Activated T-cell treated with anti-CD3 and anti-CD28 coated beads, Interleukin-2, amount 50 U/mL, for 72 hours (primary cell): ENCODE measurements at places on chromosomes 12 and 14. TPM values are rescaled to one million over a fixed set of nuclear protein-coding genes. Genes with fewer than 3 reads are reported as not detected.

DNA sequence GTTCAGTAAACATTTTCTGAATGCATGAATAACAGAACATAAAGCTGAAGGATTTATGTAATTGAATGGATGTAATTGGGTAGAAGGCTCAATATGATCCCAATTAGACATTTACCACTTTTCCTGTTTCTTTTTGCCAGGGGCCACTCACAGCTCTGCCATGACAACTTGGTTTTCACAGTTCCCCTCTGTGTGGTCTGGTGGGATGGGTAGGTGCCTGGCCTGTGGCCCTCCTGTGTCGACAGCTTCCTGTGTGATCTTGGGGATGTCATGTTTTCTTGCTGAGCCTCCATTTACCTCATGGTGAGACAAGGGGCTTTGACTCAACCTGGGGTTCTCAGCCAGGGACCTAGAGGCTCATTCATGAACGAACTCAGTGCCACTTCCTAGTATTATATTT lies 12.6 kb upstream of the SERPINA10 start:
- peaks cover 14% of the 10 kb centered on the region for H3K27me3 ChIP-seq
- H3K4me3 ChIP-seq, result no peak overlapping the region
- H3K4me1 ChIP-seq, result no peaks in the 10 kb centered on the region
- DNase-seq, result no peak
- no peak overlapping the region for H3K27ac ChIP-seq

- H3K36me3 ChIP-seq, result no peaks in the 10 kb centered on the region
- no peak for DNase-seq
- no peaks in the 10 kb centered on the region for H3K27me3 ChIP-seq
- peaks cover 18% of the 10 kb centered on the region for H3K4me1 ChIP-seq
- peak overlapping the region; percentile 73 for H3K27ac ChIP-seq
- peak overlapping the region; percentile 43 for H3K4me3 ChIP-seq
Observed at GRCh38 chr12:24425601-24425970, 476.1 kb upstream of the SOX5 start.

DNA sequence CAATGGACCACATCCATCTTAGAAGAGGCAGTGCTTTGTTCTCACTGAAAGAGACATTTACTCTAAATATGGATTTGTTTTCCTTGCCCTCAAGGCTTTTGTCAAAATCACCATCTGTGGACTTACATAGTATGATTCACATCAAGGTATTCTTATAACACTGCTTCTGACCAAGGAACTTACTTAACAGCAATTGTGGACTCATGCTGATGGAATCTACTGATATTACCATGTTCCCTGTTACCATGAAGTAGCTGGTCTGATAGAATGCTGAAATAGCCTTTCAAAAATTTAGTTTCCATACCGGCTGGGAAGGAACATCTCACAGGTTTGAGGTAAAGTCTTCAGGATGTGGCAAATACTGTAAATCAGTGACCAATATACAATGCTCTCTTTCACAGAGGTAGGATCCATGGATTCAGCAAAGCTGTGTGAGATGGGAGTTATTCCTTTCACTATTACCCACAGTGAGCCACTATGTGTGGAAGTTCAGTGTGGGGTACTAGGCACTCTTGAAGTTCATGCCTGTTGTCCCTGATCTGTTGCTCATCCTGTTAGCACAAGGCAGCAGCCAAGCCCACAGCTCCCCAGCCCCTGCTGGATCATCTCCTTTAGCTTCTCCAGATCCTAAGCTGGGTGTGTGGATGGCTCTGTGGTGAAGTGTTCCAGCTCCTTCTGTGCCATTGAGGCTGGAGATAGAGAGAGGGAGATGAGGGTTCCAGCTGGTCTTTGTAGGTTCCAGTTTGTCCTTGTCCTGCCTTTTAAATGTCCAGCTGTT lies 126.4 kb downstream of the ATP23 start:
- no peaks in the 10 kb centered on the region for H3K27me3 ChIP-seq
- no peak for DNase-seq
- no peaks in the 10 kb centered on the region for H3K4me1 ChIP-seq
- H3K36me3 ChIP-seq, result no peaks in the 10 kb centered on the region
- no peak overlapping the region for H3K27ac ChIP-seq

DNA sequence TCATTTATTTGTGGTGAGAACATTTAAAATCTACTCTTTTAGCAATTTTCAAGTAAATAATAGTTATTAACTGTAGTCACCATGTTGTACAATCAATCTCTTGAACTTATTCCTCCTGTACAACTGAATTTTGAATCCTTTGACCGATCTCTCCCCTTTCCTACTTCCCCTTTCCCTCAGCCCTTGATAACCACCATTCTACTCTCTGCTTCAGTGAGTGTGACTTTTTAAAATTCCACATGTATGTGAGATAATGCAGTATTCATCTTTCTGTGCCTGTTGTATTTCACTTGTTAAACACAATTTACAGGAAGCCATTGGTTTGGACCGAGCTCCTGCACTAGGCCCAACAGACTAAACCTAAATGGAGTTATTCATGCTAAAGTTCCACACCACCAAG lies 458.9 kb upstream of the PDE3A start:
- H3K36me3 ChIP-seq, result no peaks in the 10 kb centered on the region
- DNase-seq, result no peak
- H3K4me1 ChIP-seq, result peaks cover 8% of the 10 kb centered on the region
- no peak overlapping the region for H3K4me3 ChIP-seq
- H3K27me3 ChIP-seq, result no peaks in the 10 kb centered on the region
- no peak overlapping the region for H3K27ac ChIP-seq

DNA sequence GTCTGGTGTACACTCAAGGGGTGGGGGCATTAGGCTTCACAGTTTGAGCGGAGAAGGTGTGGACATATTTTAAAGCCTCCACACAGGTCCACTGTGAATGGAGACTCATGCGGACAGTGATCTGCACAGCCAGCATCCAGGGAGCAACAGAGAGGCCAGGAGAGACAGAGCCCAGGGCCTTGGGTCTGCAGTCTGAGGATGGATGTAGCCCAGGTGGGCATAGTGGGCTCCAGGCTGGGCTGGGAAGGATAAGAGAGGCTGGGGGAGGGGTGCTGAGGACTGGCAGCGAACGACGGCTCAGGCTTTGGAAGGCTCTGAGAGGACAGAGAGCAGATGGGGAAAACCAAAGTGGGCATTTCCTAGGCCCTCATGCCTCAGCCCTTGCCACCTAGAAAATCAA lies 128.8 kb downstream of the PAPOLA start:
- no peak for DNase-seq
- H3K4me3 ChIP-seq, result no peak overlapping the region
- peaks cover 4% of the 10 kb centered on the region for H3K27me3 ChIP-seq
- no peaks in the 10 kb centered on the region for H3K36me3 ChIP-seq
- H3K27ac ChIP-seq, result no peak overlapping the region
- H3K4me1 ChIP-seq, result no peaks in the 10 kb centered on the region

DNA sequence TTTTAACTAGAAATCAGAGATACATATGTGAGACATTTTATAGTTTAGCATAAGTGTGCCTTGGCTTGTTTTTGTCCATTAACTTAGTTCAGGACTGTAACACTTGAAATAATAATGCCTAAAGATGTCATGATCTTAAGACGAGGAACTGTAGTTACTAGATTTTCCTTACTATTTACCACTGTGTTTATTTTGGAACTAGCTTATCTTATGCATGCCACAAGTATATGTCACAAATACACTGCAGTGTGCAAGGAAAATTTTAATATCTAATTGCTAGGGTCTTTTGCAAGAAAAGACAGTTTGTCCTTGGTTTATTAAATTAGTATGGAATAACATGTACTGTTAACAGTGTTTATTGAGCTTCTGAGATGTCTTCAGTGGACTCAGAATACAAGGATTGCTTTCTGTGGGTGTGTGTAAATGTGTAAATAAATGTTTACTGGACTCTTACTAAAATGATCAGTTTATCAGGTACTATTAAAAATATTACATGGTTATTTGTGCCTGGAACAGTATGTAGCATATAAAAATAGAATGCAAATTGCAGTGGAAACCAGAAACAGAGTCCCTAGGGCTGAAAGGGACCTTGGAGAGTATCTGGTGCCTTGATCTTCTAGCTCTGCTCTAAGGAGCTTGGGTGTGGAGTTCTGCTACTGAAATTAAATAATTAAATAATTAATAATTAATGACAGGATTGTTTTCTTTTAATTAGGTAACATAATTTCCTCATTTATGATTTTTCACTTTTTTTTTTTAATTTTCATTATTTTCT lies 58.1 kb downstream of the FGD4 start:
- no peak overlapping the region for H3K27ac ChIP-seq
- no peak overlapping the region for H3K4me3 ChIP-seq
- no peaks in the 10 kb centered on the region for H3K4me1 ChIP-seq
- H3K36me3 ChIP-seq, result no peaks in the 10 kb centered on the region
- no peaks in the 10 kb centered on the region for H3K27me3 ChIP-seq

DNA sequence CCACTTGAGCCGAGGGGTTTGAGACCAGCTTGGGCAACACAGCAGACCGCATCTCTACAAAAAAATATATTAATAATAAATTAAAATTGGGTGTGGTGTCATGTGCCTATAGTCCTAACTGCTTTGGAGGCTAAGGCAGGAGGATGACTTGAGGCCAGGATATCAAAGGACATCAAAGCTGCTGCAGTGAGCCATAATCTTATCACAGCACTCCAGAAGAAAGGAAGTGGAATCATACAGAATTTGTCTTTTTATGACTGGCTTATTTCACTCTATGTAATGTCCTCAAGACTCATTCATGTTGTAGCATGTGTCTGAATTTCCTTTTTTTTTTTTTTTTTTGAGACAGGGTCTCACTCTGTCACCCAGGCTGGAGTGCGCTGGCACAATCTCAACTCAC lies 43.9 kb upstream of the NUDT4 start:
- no peak overlapping the region for H3K27ac ChIP-seq
- H3K4me1 ChIP-seq, result no peaks in the 10 kb centered on the region
- DNase-seq, result no peak
- H3K4me3 ChIP-seq, result no peak overlapping the region
- H3K36me3 ChIP-seq, result no peaks in the 10 kb centered on the region

- no peak overlapping the region for H3K27ac ChIP-seq
- H3K27me3 ChIP-seq, result peaks cover 22% of the 10 kb centered on the region
- H3K4me1 ChIP-seq, result no peaks in the 10 kb centered on the region
- no peaks in the 10 kb centered on the region for H3K36me3 ChIP-seq
- DNase-seq, result no peak
Observed at GRCh38 chr12:91333966-91334365, 151.3 kb upstream of the DCN start.

DNA sequence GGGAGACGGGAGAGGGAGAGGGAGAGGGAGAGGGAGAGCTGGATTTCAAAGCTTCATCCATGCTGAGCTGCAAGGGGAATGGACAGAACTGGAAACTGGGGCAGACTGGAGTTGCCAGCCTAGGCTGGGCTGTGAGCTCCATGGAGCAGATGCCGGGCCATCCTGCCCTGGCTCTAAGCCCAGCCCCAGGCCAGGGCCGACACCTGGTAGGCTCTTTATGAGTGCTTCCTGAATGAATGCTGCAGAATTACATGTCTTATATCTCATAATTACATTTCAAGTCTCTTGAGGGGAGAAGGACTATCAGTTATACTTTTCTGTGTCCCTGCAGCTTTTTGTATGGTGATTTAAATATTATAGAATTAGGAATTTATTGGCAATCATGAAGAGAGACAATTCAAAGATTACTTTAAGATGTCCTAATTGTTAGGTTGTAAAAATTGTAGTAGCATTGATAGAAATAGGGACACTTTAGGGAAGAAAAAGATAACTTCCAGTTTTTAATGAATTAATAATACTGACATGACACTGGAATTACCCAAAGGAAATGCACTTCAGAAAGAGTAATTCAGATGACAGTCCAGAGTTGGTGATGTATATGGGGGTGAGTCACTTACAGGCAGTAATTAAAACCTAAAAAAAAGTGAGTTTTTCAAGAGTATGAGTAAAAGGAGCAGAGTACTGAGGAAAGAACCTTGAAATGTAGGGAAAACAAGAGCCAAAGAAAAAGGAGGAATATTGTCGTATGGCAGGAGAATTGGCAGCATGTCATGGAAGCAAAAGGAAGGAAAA lies 29.0 kb downstream of the SCYL2 start:
- no peaks in the 10 kb centered on the region for H3K4me1 ChIP-seq
- no peaks in the 10 kb centered on the region for H3K27me3 ChIP-seq
- peaks cover 8% of the 10 kb centered on the region for H3K36me3 ChIP-seq
- DNase-seq, result no peak
- H3K27ac ChIP-seq, result peak overlapping the region; percentile 22
- H3K4me3 ChIP-seq, result no peak overlapping the region

- H3K4me3 ChIP-seq, result no peak overlapping the region
- no peak for DNase-seq
- no peaks in the 10 kb centered on the region for H3K27me3 ChIP-seq
Observed at GRCh38 chr12:112239881-112240280, 114.5 kb downstream of the TRAFD1 start.

DNA sequence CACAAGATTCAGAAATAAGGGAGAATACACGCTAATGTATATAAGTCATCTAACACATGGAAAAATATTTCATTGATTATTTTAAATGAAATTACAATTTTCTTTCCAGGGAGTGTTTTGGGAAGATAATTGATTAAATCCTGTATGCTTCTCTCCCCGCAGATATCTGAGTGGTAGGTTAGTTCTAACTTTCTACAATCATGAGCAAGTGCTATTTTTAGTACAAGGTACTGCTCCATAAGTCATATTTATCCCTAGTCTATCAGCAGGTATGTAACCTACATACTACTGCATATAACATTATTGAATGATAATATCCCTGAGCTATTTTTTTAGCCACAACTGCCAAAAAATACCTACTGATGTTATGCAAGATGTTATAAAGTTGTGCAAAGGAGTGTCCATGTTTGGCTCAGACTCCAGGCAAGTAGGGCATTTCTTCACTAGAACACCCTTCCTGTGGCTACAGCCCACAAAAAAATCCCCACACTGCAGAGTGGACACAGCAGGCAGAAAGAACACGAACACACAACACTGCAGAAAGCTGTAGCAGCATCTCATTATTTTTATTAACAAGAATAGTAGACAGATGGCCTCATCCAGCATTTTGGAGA lies 87.0 kb downstream of the SEC23A start:
- no peaks in the 10 kb centered on the region for H3K4me1 ChIP-seq
- H3K27me3 ChIP-seq, result no peaks in the 10 kb centered on the region
- no peaks in the 10 kb centered on the region for H3K36me3 ChIP-seq
- DNase-seq, result no peak

- no peaks in the 10 kb centered on the region for H3K27me3 ChIP-seq
- no peak for DNase-seq
- peaks cover 5% of the 10 kb centered on the region for H3K4me1 ChIP-seq
- no peak overlapping the region for H3K4me3 ChIP-seq
- H3K36me3 ChIP-seq, result no peaks in the 10 kb centered on the region
Observed at GRCh38 chr14:98070536-98070935, 1201.5 kb downstream of the BCL11B start.

GRCh38 chr12:22916815-22917214 lies 291.8 kb downstream of the ETNK1 start:
- no peak overlapping the region for H3K27ac ChIP-seq
- H3K27me3 ChIP-seq, result no peaks in the 10 kb centered on the region
- no peaks in the 10 kb centered on the region for H3K36me3 ChIP-seq
- H3K4me3 ChIP-seq, result no peak overlapping the region

DNA sequence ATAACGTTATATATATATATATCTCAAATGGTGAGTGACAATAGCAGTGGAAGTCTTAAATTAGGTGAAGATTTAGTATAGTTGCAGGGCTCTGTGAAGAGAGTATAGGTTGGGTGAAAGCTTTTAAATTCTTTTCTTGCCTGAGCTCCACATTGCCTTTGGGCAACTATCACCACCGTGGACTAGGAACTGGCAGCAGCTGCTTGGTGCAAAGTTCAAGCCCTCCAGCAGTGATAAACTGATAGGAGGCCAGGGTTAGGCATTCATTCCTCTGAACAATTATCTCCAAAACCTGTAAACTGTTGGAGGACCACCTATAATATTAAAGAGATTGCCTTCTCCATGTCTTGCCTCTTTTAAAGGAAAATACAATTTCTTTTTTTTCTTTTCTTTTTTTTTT lies 91.2 kb upstream of the ATXN7L3B start:
- H3K27ac ChIP-seq, result no peak overlapping the region
- no peaks in the 10 kb centered on the region for H3K4me1 ChIP-seq
- peaks cover 6% of the 10 kb centered on the region for H3K27me3 ChIP-seq
- H3K4me3 ChIP-seq, result no peak overlapping the region

The SALL2 gene
- total RNA-seq, result 5.3 TPM

The RIPK3 gene
- total RNA-seq, result 18.6 TPM

The GPRC5A gene
- total RNA-seq, result 0.32 TPM

The KLRK1 gene
- 18.9 TPM for total RNA-seq
